ENCODE measurements at places on chromosomes 2 and 18.

DNA sequence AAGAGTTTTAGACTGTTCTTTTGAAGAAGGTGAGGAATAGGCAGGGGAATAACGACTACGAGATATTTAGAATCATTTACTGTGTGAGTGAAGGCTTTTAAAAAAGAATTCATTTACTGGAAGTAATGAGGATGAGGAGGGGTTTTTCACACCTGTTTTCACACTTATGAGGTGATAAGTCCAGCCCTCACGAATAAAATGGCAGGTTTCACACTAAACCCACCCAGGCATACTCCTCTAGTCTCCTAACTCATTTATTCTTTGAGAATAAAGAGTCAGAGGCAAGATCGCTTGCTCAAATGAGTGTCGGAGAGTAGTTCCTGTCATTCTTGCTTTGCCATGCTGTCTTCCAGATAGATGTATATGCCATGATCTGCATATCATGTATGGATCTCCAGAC, 79.0 kb upstream of the ZEB2 start:
- DNase-seq: no peak

DNA sequence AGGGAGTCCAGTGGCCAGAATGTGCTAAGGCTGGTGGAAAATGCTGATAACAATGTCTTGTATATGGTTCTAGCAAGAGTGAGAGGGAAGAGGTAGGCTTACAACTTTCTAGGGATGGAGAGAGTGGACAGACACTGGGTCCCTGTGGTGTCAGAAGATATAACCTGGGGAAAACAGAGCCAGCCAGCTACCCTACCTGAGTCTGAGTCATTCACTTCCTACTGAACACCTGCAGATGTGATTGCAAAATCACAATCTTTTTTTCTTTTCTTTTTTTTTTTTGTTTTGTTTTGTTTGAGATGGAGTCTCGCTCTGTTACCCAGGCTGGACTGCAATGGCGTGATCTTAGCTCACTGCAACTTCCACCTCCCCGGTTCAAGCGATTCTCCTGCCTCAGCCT, 7.3 kb downstream of the TET3 start:
- DNase-seq: no peak

- DNase-seq: no peak
Measured at GRCh38 chr18:66727991-66728390, 124.1 kb upstream of the CDH19 start.

- no peak for DNase-seq
Measured at GRCh38 chr2:168661863-168662256, 140.6 kb upstream of the NOSTRIN start.

GRCh38 chr18:56933472-56933871, 213.4 kb upstream of the BOD1L2 start:
- no peak for DNase-seq

DNA sequence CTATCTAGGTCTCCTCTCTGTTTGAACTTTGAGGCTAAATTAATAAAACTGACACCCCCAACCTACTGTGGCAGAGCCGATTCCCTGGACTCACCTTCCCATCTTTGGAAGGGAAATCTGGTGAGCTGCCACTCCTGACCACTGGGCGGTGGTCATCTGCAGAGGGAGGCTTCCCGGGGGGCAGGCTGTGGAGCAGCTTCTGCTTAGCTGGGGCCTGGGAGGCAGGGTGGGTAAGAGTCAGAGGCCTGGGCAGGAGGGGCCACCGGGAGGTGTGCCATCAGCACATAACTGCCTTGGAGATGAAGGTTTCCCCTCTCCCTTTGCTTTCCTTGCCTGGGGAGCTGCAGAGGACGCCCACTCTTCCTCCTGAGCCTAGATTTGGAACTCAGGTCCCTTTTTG, 2.3 kb upstream of the NPPC start:
- no peak for DNase-seq

DNA sequence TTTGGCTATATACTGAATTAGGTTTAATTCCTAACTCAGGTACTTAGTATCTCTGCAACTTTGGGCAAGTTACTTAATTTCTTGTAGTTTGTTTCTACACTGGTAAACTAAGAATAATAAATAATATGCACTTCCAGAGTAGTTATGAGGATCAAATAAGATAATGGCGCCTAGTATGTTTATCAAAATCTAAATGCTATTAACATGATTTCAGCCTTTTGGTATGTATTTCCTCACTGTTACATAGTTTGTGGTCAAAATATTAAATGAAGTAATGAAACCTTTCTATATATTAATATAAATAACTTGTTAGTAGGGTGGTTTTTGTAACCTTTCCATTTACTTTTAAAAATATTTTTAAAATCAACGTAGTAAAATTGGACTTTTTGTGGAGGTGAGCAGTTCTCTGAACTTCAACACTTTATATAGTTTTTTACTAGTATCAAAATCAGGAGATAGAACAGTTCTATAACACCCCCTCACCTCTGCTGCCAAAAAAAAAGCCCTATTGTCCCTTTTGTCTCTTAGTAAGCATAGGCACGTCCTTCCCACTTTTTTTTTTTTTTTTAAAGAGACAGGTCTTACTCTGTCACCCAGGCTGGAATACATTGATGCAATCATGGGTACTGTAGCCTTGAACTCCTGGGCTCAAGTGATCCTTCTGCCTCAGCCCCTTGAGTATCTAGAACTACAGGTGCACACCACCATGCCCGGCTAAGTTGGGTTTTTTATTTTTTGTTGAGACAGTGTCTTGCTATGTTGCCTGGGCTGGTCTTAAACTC, 44.8 kb downstream of the RAB3GAP1 start:
- DNase-seq: no peak

GRCh38 chr2:1599301-1600085, 144.8 kb downstream of the PXDN start:
- DNase-seq: no peak

DNA sequence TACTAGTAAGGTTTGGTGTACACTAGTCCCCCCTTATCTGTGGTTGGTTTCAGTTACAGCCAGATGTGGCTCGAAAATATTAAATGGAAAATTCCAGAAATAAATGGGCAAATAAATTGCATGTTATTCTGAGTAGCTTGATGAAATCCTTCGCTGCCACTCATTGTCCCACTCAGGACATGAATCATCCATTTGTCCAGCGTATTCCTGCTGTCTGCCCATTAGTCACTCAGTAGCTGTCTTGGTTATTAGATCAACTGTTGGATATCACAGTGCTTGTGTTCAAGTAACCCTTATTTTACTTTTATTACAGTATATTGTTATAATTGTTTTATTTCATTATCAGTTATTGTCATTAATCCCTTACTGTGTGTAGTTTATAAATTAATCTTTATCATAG, 21.7 kb downstream of the ZDBF2 start:
- DNase-seq: no peak

DNA sequence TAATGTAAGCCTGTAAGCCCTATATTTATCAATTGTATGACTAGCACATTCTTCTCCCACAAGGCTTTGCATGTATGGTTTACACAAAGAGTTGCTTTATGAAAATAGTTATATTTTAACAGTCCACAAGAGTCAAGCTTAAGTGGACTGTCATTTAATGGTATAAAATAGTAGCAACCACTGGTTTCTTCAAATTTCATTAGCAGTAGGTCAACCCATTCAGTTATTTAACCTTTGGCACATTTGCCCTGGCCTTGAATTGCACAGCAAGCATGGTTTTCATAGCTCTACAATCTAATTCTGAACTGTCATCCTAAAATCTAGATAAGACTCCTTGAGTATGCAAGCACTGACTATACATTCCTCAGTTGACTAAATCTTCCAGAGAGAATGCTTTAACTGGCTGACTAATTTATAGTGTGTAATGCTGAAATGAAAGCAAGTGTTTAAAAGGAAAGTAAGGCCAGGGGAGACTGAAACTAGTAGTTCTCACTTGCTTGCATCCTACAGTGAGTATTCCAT, 1.8 kb downstream of the DPP4 start:
- DNase-seq: no peak

- no peak for DNase-seq
Measured at GRCh38 chr18:56382541-56382940, 255.9 kb downstream of the TXNL1 start.

DNA sequence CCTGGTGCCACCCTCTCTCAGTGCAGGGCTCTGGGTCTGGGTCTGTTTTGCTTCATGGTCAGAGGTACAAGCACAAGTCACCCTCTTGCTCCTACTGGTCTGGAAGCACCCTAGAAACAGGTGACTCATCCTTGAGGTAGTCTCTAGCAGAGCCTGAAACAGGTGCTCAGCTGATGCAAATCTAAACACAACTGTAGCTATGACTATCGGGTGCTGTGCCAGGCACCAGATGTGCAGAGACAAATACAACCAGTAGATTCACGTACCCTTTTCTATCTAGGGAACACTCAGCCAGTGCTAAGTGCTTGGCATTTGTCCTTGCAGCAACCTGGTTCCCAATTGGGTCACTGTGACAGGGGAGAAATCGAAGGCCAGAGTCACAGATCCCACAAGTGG, 140.9 kb upstream of the MYCN start:
- DNase-seq: no peak

DNA sequence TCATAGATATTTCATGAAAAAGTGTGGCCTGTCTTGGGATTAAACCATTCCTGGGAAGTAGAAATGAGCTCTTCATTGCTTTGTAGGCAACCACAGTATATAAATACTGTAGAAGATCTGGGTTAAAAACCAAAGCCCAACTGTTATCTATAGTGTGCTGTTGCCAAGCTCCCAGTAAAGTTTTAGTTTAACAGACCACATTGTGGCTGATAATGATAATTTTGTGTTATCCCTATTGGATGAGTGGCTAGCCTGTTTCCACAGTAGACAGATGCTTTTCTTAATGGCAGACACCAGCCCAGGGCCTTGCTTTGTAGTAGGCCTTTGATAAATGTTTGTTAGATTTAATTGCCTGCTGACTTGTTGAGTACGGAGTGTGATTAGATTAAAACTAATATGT, 52.1 kb downstream of the FMNL2 start:
- DNase-seq: no peak

DNA sequence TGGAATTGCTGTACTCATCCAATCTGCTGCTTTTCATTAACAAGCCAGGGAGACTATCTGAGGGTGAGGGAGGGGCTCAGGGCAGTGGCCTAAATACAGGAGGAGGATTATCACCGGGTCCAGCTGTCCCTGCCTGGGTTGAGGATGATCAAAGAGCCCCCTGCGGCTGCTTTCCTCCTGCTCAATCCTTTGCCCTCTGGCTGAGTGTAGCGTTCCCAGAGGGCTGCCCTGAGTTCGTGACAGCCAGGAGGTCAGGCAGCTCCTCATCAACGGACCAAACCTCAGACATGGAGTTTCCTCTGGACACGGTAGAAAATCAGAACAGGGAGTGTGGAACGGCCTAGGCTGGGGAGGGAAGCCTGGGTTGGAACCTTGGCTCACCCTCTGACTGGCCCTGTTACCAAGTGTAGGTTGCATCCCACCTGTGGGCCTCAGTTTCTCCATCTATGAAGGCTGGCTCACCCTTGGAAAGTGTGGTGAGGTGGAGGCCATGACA, 23.5 kb downstream of the CIB4 start:
- no peak for DNase-seq

DNA sequence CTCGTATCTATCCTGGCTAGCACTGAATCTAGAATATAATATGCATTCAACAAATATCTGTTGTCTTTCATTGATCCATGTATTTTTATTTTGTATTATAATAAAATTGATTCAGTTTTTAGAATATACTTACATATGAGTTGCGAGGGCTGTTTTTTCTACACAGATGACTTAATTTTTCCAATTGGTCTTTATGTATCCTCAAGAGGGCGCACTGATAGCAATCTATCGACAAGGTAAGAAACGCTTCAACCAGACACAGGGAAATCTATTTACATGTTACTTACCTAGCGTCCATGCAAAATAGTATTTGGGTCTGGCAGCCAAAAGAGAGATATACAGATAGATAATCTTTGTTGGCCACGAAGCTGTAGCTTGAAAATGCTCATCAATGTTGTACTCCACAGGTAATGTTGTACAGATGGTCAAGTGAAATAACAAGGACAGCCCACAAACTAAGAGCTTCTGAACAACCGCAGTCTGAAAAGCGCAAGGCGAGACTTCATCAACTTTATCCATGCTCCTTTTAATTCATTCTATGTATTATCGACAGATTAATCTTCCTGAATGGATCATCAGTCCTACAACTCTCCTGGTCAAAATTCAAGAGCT, 35.5 kb upstream of the KIDINS220 start:
- no peak for DNase-seq

- DNase-seq: no peak
Measured at GRCh38 chr2:157810037-157810436, 66.1 kb downstream of the ACVR1 start.

- no peak for DNase-seq
Measured at GRCh38 chr2:143132355-143132754, 3.1 kb downstream of the ARHGAP15 start.

GRCh38 chr18:51867767-51868166, 472.2 kb upstream of the DCC start:
- no peak for DNase-seq

DNA sequence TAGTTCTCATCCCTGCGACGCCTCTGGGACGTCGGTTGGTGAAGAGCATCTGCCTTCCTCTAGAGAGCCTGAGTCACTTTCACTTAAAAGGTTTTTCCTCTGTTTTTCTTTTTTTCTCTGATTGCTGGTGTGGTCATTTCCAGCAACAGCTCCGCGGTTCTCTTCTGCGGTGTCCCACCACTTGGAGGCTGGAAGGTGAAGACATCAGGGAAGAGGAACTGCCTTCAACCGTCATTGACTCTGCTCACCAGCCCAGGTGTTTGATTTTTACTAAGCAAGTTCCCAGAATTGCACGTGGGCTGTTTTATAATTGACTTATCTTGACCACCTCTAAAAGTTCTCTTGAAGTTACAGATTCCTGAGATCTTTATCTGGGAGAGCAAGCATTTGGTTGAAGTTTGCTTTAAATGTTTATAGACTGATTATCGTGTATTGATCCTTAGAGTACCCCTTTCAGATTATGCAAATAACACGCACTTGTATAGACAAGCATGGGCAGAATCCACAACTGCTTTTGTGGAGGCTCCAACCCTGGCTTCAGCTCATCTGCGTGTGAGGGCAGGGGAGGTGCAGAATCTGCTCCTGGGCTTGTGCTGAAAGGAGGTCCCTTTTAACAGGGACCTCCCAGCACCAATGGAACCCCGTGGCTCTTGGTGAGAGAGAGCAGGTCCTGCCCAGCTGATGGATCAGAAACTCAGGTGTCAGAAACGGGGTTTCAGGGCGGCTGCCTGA, 3.5 kb downstream of the CTDP1 start:
- DNase-seq: no peak

- no peak for DNase-seq
Measured at GRCh38 chr2:37992601-37993000, 67.5 kb downstream of the RMDN2 start.

GRCh38 chr2:516944-517343, 160.3 kb downstream of the TMEM18 start:
- no peak for DNase-seq

GRCh38 chr18:39871961-39872360, 2083.1 kb upstream of the PIK3C3 start:
- no peak for DNase-seq

- DNase-seq: no peak
Measured at GRCh38 chr2:25281522-25281921, 60.2 kb downstream of the DNMT3A start.

GRCh38 chr2:165307317-165307716, 68.1 kb downstream of the SCN2A start:
- DNase-seq: no peak
